ENCODE measurements at places on chromosomes 1 and 21. TPM values are rescaled to one million over a fixed set of nuclear protein-coding genes. Genes with fewer than 3 reads are reported as not detected.

PSRC1 gene
- 17.6 TPM for total RNA-seq

RGS18 gene
- not detected for total RNA-seq

IRF6 gene
- 43.1 TPM for total RNA-seq

SELP gene
- 0.65 TPM for total RNA-seq

DCST1 gene
- total RNA-seq: not detected

RALGPS2 gene
- 45.3 TPM for total RNA-seq

SETSIP gene
- total RNA-seq: not detected

C1QB gene
- not detected for total RNA-seq

TMPRSS15 gene
- 1.4 TPM for total RNA-seq

TIE1 gene
- total RNA-seq: 1.7 TPM

C1orf21 gene
- total RNA-seq: 34.7 TPM

MSH4 gene
- 0.29 TPM for total RNA-seq

MFAP2 gene
- 459 TPM for total RNA-seq

Data from mesothelial cell of epicardium (in vitro differentiated cells).